ENCODE measurements at places on chromosomes 4 and X.

- DNase-seq: no peak
Observed at GRCh38 chr4:45869184-45869583, 254.7 kb downstream of the GABRG1 start.

GRCh38 chr4:1249731-1250526 is 999 bp upstream of the CTBP1 start:
- DNase-seq: peak; percentile 67

DNA sequence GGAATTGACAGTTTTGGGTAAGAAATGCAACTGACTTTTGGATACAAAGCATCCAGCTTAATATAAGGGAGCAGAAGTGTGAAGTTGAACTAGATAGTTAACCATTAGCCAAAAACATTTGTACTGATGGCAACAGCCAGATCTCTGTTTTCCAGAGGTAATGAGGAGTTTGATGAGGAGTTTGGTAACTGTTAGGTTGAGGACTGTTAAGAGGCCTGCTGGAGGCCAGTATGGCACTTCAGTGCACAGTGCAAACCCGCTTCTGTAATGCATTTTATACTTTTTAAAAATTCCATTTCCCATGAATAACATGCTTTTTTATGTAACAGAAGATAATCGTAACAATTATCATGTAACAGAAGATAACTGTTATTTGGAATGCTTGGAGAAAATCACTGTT is 30.0 kb downstream of the CDKL5 start:
- no peak for DNase-seq

- DNase-seq: no peak
Observed at GRCh38 chr4:59175617-59176016, 2024.5 kb upstream of the ADGRL3 start.

DNA sequence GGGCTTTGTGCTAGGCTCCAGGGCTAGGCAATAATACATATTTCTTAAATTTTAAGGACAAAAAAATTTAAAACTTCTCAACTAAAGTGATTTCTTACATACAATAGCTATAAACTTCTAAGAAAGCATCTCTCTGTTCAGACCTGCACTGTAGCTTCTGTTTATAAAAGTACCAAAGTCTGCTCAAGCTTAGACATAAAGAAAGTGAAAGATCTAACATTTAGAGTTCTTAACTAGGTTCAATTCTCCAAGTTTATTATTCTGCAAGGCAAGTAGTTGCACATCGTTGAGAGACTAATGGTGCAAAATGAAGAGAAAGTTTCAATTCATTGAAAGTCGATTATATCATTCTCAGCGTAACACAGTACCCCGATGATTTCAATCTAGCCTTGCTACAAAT is 857.4 kb upstream of the HTR2C start:
- no peak for DNase-seq

GRCh38 chr4:139223682-139224317 is 46.8 kb upstream of the ELF2 start:
- no peak for DNase-seq

DNA sequence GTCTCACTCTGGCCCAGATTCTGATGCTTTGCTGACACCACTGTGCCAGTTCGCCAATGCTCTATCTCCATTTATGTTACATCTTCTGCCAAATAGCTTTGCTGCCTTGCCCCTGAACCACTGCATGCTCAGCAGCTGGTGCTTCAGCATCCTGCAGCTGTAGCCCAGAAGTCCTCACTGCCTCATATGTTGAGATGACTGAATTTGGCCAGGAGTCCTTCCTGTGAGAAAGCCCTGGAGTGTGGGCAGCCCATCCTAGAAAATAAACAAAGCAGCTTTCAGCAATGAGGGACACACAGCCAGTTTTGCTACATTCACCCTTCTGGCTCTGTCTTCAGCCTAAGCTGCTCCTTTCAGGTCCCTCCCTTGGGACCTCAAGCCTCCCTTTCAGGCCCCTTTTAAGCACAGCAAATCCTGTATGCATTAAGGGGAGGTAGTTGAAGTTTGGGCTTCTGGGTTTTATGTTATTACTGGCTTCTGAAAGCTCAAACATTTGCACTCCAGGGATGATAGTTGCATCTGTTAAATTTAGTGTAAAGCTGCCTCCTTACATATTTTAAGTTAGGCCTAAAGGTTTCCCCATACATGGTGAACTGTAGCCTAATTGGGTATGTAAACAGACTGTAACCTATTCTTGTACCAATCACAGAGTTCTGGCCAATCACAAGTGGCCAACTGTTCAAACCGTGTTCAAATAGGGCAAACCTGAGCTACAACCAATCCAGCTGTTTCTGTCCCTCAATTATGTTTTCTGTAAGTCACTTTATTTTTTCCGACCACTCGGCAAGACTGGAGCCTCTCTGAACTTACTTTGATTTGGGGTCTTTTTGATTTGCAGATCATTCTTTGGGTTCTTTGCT is 2.1 kb upstream of the TMEM165 start:
- no peak for DNase-seq

DNA sequence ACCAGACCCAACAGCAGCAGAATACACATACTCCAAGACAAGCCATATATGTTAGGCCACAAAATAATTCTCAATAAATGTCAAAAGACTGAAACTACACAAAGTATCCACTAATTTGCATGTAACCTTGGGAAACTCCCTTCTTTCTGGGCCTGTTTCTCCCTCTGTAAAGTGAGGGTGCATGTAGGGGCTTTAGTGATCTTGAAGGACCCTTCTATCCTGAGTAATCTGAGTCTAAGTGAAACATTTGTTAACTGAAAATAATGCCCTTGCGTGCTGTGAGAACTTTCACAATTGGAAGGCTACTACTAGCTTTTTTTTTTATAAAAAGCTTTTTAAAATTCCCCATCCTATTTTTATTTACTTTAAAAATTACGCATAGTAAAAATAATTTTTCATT is 125.2 kb downstream of the NEXMIF start:
- DNase-seq: no peak

GRCh38 chrX:118536687-118537461 is 41.3 kb downstream of the DOCK11 start:
- no peak for DNase-seq

DNA sequence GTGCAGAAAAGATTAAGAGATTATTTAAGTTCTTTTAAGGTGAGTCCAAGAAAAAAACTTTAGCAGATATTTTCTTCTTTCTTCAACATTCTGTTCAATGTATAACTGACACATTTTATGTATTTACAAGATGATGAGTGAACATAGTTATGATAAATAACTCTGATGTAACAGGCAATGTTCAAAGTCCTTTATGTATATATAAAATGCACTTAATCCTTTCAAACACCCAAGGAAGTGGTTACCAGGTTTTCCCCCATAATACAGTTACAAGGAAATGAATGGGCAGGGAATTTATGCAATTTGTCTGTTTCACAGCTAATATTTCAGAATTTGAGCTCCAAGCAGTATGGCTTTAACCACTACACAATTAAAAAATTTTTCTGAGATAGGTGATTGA is 8.2 kb downstream of the CXCL3 start:
- no peak for DNase-seq

- no peak for DNase-seq
Observed at GRCh38 chrX:11429538-11430085, 136.4 kb downstream of the AMELX start.

Data from ovary (tissue), 10 donors.